ENCODE measurements at places on chromosomes 11 and 22.

DNA sequence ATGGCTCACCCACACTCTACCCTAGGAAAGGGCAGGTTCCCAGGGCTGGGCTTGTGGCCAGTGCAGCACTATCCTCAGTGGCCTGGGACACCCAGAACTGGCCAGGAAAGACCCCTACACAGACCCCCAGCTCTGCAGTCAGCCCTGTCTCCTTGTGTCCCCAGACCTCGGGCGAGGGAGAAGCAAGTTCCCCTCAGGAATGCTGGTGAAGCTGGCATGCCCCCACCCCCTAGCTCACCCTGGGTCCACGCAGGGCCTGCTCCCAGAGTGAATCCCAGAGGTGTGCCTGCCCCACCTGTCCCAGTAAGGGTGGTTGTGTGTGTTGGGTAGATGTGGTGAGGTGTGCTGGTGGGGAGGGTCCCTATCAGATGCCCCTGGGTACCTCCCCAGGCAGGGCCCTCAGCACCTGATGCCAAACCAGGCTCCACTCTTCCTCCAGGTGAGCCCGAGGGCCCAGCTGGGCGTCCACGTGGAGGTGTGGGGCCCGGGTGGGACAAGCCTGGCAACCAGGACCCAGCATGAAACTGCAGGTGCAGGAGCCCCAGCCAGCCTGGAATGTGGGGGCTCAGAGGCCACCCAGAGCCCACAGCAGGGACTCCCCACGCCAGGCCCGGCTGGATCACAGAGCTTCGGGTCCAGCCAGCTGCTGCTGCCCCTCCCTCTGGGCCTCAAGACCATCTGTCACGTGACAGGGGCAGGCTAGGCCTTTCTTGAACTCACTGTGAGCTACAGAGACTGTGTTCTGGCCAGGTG, 48.4 kb upstream of the KCNQ1OT1 start:
- DNase-seq, result no peak

DNA sequence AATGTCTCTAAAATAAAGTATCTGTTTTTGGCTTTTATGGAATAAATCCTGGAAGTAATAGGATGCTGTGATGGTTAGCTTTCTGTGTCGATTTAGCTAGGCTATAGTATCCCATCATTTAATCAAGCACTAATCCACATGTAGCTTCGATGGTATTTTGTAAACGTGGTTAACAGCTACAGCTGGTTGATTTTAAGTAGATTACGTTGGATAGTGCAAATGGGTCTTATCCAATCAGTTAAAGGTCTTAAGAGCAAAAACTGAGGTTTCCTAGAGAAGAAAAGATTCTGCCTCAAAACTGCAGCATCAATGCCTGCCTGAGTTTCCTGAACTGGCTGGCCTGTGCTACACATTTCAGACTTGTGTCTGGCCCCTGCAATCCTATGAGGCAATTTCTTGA, 314.2 kb upstream of the SORL1-AS1 start:
- DNase-seq, result no peak

- no peak for DNase-seq
Observed at GRCh38 chr11:24155792-24156191, 341.1 kb upstream of the LUZP2 start.

DNA sequence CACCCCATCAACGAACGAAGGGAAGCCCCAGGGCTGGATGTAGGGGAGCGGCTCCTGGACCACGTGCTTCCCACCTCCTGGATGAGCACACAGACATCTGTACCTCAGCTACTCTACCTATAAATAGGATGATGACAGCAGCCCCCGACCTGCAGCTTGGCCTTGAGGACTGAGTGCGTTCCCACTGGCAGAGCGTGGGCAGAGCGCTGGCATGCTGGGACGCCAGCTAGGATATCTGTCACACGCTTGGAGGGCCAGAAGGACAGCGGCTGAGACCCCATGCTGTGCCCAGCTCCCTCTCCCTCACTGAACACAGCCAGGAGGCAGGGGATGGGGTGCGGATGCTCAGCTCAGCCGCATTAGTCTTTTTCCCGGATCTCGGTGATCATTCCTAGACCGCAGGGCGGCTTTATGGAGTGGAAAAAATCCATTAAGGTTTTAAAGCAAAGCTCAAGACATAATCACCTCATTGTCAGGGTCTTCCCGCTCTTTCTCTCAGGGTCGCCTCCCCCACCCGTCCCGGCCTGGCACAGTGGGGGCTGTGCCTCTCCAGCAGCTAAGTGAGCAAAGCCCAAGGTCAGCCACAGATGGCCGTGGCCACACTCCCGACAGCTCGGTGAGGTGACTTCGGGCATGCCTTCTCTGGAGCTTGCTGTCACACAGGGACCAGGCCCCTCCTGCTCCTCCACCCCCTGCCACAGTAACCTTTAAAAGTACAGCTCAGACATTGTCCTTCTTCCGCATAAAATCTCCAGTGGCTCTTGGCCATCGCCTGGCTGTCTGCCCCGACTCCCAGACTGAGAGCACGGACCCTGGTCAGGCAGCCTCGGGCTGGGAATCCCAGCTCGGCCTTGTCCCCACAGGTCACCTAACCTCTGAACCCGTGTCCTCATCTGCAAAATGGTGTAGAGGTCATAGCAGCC, 69.6 kb upstream of the SHISAL1 start:
- DNase-seq, result no peak

DNA sequence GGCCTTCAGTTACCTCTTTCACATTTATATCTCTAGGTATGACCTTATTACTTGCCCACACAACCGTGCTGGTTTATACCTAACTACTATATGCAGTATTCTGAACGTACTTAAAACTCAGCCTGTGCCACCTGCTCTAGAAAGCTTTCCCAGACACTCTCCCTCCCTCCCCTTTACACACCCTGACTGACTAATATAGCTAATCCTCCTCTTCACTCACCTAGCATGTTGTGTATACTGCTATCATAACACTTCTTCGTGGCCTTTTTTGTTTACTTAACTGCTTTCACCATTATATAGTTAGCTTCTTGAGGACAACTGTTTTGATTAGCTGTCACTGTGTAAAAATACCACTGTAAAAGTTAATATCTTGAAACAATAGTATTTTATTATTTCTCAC, 23.5 kb downstream of the RNF214 start:
- DNase-seq, result no peak

DNA sequence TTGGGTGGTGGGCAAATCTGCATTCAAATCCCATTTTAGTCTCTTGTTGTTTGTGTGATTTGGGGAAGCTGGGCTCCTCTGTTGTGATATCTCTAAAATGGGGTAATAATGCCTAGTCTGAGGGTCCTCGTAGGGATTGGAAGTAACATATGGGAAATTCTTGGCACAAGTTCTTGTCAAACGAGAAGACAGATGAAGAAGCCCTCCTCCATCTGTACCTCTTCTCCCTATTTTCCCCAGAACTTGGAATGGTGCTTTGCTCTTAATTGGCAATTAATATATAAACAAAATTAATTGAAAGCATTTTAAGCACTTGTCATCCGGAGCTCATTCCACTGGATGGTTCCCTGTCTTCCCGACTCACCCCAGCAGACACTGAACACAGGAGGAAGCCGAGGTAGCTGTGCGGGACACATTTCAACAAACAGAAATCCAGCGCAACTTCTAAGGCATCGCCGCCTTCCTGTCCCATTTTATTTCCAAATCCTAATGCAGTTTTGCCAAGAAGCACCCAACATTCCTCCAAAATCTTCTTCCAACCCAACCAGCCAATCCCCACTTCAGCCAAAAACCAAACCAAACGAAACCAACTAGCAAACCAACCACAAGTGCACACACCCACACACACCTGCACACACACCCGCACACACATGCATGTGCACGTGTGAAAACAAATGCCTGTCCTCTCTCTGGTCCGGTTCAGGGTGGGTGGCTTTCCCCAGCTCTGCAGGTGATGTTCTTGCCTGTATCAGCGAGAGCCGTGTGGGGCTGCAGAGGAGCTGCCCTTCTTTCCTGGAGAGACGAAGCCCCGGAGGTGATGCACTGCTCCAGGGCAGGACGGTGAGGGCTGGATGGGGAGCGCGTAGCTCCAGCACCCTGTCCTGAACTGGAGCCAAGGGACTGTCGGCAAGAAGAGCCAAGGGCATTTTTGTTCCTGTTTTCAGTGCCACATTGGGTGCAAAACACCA, 100.8 kb upstream of the B3GAT1 start:
- DNase-seq, result no peak

DNA sequence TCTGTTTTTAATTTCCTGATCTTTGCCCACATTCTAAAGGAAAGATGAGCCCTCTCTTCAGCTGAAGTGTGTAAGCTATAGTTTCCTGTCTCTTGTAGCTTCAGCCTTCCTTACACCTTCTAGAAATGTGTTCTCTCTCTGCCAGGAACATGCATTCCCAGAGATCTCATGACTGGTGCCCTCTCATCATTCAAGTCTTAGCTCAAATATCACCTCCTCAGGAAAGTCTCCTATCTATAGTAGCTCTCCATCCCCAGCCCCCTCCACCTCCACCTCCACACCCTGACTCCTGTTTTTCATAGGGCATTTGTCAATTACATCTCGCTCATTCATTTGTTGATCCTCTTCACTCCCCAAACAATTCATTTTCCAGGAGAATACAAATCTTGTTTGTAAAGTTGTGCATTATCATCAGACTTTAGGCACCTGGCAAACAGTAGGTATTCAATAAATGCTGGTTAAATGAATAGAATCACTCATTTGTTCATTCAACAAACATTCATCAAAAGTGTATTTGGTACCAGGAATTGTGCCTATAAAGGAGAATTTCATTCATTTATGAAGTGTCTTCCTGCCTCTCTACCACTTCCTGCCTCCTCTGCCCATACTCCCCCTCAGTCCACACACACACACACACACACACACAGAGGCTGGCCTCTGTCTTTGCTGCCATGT, 160.3 kb downstream of the BBOX1 start:
- no peak for DNase-seq

GRCh38 chr11:7220636-7221035, 31.1 kb upstream of the SYT9 start:
- no peak for DNase-seq

GRCh38 chr11:27807596-27807995, 107.3 kb upstream of the BDNF start:
- no peak for DNase-seq

GRCh38 chr11:65643971-65644370, 6.1 kb downstream of the SIPA1 start:
- no peak for DNase-seq

- no peak for DNase-seq
Observed at GRCh38 chr22:23527971-23528740, 51.9 kb downstream of the IGLL1 start.

Measured in stimulated activated effector memory CD8-positive, alpha-beta T cell treated with anti-CD3 and anti-CD28 coated beads, Interleukin-12 subunit alpha, Interleukin-12 subunit beta, amount 100 ng/mL, for 72 hours (primary cell).